Ascending aorta (tissue), 2 donors: ENCODE measurements at places on chromosomes 16 and 17.

- no peak for DNase-seq
Observed at GRCh38 chr16:50002190-50002589, 22.8 kb upstream of the CNEP1R1 start.

DNA sequence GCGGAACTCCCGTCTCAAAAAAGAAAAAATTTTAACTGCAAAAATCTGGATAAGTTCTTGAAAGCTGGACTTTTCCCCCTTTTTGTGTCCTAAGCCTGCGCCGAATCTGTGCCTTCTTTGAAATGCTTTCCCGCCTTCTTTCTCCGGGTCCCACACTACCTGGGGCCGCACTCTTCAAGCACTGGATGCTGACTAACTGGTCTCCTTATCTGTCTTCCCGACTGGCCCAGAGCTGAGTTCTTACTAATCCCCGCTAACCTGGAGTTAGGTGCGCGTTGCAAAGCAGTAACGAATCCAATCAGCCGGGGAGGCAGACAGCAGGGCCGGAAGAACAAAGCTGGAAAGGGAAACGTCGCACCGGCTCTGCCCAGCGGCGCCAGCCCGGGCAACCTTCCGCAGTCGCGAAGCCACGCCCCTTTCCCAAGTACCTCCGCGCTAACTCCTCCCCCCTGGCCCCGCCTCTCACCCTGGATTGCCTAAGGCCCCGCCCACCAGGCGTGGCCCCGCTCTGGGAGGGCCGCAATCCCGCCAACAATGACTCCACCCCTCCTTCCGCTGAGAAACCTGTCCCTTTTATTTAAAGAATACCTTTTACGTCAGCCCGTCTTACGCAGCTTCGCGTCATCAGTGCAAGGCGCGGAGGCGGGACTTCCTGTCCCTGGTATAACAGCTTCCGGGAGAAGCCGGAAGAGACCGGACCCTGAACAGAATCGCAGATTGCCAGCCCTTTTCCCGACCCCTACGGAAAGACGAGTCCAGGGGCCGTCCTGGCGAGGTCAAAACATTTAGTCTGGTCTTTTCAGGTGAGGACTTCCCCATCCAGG, at the start of gene TMUB2:
Gene TMUB2 (plus strand): TSS at position 666 of the 824 bp plus-strand sequence. CDS start 737 bp downstream, outside the sequence.
- DNase-seq, result peak; percentile 99

DNA sequence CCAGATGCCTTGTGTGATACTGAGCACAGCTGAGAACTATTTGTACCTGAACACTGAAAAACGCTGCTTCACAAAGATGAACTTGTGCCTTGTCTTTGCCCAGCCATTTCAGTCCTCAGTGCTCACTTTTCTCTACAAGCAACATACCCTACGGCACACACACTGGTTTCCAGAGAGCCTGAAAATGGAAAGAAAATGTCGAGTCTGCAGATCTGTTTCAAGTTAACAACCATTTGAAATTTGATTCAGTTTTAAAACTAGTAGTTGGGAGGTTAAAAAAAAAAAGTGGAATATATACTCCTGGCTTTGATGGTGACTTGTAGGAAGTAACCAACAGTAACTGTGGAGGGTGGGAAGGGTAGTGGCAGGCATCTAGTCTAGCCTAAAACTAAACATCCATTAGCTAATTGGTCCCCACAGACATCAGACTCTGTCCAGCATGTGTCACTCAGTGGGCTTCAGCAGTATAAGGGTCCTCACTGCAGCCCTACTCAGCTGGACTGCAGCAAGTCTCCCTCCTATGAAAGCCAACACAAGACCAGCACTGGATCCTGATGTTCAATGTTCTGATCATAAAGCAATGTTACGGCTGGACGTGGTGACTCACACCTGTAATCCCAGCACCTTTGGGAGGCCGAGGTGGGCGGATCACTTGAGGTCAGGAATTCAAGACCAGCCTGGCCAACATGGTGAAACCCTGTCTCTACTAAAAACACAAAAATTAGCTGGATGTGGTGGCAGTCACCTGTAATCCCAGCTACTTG, 27.1 kb downstream of the ERN1 start:
- no peak for DNase-seq

DNA sequence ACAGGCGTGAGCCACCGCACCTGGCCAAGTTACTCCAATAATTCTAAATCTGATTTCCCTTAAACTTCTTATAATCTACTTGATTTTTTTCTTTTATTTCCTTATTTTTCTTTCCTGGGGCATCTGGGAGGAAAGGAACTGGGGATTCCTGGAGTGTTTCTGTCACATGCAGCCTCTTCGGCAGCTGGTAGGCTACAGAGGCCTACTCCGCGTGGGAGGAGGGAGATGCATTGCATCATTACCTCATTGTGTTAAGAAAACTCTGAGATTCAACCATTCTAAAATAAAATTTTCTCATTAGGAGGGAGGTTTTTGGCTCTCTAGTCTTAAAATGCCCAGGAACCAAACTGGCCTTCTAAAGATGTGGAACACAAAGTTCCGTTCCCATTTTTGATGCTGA, 64.0 kb downstream of the SOX9 start:
- DNase-seq, result no peak

DNA sequence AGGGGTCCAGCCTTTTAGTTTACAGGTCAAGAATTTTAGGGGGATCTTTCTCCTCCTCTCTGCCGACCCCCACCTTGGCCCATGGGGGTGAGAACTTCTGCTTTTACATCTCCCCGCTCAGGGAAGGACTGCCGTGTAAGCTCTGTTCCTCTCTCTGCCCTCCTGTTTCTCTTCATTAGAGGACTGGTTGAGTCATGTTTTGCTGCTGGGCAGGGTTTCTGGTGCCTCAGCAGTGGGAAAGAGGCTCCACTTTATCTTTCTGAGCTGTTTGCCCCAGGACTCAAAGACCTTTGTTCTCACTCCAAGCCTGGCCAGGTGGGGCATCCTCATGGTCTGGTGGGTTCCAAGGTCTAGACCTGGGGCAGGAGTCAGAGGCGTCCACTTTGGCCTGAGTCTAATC, 93.0 kb downstream of the UTP18 start:
- no peak for DNase-seq

DNA sequence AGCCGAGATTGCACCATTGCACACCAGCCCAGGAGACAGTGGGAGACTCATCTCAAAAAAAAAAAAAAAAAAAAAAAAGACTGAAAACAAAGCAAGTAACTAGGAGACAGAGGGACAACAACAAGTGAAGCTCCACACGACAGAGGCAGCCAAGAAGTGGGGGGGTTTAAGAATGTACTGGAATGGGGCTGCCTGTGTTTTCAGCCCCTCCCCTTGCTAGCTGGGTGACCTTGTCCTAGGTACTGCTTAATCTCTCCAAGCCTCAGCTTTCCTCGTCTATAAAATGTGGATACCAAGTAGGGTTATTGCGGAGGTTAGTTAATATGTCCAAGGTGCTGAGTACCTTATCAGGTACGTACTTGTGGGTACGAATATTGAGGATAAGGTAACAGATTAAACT, 163.8 kb upstream of the CACNG5 start:
- DNase-seq, result no peak

- DNase-seq, result no peak
Observed at GRCh38 chr16:49017501-49017900, 264.1 kb downstream of the CBLN1 start.

DNA sequence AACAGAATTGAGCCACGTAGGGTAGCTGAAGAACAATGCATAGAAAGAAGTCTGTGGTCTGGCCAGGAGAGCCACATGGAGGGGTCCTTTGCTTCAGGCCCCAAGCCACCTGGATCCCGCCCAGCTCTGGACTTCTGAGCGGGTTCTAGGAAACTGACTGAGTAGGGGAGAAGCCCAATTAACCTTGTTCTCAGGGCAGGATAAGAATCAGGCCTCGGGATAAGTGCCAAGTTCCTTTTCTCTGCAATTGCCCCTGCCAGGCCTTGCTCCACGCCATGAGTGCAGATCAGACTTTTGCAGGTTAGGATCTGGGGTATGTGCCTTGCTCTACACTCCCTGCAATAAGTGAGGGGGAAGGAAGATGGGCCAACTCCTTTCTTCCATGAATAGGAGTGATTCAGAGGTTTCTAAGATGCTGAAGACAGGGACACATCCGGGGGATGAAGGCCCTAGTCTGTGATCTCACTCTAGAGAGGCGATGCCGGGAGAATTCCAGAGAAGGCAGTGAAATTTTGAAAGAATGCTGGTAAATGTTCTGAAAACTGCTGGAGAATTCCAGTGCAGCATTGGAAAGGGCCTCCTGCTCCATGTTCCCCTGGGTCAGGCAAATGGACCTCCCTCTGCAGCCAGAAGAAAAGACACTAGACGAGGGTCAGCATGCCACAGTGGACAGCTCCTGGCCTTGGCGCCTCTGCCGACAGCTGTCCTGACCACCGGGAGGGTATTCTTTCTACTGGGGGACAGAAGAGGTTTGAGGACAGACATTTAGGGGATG, 5.8 kb downstream of the NEUROD2 start:
- DNase-seq, result no peak
